ENCODE measurements at places on chromosomes 4 and X. TPM values are rescaled to one million over a fixed set of nuclear protein-coding genes. Genes with fewer than 3 reads are reported as not detected.

SAGE1 gene
- not detected for polyA plus RNA-seq

TEX13C gene
- polyA plus RNA-seq, result not detected

SPANXN3 gene
- polyA plus RNA-seq, result not detected

SLITRK4 gene
- 17.9 TPM for polyA plus RNA-seq

FAM156B gene
- 20.0 TPM for polyA plus RNA-seq

FGF5 gene
- polyA plus RNA-seq, result 0.03 TPM

ADAMTS3 gene
- polyA plus RNA-seq, result 15.7 TPM

ALB gene
- polyA plus RNA-seq, result 4.6 TPM

ADAM29 gene
- polyA plus RNA-seq, result 0.07 TPM

HNRNPD gene
- polyA plus RNA-seq, result 698 TPM

CFAP47 gene
- polyA plus RNA-seq, result 0.91 TPM

FGB gene
- polyA plus RNA-seq, result 12.3 TPM

ABLIM2 gene
- polyA plus RNA-seq, result 6.8 TPM

MAGEB1 gene
- polyA plus RNA-seq, result not detected

PCDH19 gene
- polyA plus RNA-seq, result 2.2 TPM

TXK gene
- 3.7 TPM for polyA plus RNA-seq

SUPT20HL1 gene
- polyA plus RNA-seq, result not detected

SOWAHB gene
- 5.0 TPM for polyA plus RNA-seq

MAGEA8 gene
- polyA plus RNA-seq, result 0.43 TPM
